Pulmonary artery endothelial cell (primary cell): ENCODE measurements at places on chromosomes 1 and 21. TPM values are rescaled to one million over a fixed set of nuclear protein-coding genes. Genes with fewer than 3 reads are reported as not detected.

- no peak for DNase-seq
These were observed 8.8 kb downstream of the ASAP3 start for GRCh38 chr1:23475134-23475628.

DNA sequence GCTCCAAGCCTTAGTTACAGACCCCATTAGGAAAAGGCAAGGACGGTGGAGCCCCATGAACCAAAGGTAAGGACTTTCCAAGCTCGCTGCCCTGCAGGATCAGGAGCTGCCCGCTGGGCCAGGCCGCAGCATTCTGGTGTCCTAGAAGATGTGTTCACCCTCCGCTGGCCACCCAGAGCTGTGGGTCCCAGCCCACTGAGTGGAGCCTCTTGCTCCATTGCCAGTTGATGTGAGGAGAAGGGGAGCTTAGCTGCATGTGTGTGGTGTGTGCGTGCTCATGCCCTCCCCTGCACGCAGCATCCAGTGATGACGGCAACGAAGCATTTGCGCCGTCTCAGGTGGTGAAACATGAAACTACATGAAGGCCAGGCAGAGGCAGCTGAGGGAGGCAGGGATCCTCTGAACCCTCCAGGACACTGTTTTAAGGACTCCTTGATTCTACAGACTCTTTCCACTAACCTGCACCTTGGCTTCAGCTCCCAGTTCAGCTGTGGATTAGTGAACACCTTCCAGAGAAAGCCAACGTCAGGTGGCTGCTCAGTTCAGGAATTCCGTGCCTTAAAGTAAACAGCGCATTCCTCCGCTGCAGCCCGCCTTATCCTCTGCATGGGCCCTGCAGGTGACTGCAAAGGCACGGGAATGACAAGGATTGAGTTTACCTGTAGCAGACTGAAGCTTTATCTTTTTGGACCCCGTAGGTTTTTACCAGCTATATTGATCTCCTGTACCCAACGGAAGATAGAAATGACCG is 48.7 kb downstream of the SMYD2 start:
- DNase-seq: no peak

GRCh38 chr1:244712669-244713068 is 59.7 kb downstream of the DESI2 start:
- no peak for DNase-seq

FCN3 gene
- 0.07 TPM in 1 of 2 replicates, not detected in the other for total RNA-seq

DNA sequence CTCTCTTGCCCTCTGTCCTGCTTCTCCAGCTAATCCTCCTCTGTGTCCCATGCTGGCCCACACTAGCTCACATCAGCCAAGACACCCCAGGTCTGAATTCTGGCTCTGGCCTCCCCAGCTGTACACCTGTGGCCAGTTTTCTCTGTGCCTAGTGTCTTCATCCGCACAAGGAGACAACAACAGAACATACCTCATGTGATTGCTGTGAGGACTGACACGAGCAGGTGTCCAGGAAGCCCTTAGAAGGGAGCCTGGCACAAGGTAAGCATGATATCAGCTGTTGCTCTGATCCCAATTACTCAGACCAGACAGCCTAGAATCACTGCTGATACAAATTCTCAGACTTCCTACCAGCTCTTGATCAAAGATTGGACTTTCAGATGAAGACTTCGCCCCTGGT is 71.2 kb upstream of the GJB5 start:
- no peak for DNase-seq

NUDT4B gene
- 21.8 and 50.6 TPM in 2 replicates for total RNA-seq

DNA sequence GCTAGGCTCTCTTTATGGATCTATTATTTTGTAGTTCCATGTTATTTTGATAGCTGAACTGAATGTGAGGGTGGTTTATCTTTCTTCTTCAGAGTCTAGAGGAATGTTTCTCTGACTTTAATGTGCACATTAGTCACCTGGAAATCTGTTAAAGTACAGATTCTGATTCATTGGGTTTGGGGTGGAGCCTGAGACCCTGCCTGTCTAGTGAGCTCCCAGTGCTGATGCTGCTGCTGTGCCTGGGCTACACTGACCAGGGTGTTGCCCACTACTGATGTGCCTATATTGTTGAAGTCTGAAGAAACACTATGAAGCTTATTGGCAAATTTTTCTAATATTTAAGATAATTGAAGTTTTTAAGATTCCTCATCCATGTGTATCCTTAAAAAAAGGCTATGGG is 35.9 kb downstream of the CD46 start:
- DNase-seq: no peak

- DNase-seq: no peak
These were observed 514.7 kb downstream of the NUF2 start for GRCh38 chr1:163836481-163836880.

DNA sequence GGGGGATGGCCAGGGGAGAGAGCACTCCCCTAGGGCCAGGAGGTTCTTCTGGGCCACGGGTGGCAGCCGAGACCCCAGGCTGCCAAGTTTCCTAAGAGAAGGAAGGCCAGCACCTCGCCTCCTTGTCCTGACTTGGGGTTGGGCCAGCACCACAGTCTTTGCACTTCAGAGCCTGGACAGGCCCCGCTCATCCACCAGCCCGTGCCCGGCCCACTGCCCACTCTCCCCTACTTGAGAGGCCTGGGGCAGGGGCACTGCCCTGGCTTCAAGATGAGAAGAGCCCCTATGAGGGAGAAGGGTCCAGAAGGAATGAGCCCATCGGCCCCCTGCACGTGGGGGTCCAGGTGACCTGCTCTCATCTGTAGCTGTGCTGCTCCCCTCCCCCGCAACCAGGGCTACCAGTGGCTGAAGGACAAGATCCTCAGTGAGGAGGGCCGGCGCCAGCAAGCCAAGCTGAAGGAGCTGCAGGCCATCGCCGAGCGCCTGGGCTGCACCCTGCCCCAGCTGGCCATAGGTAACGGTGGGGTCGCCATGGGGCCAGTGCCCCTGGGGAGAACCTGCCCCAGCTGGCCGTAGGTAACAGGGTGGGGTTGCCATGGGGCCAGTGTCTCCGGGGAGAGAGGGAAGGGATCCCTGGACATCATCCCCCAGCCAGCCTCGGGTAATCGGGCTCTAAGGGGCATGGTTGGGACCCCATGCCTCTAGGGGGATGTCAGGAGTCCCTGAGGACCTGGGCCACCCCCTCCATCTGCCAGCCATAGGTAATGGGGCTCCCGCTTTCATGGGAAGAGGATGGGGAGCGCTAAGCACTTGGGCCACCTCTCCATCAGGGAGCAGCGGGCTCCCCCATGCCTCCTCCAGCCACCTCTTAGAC is 50.8 kb downstream of the KCNAB2 start:
- DNase-seq: no peak

NCF2 gene
- total RNA-seq: 0.07 TPM in 1 of 2 replicates, not detected in the other

DNA sequence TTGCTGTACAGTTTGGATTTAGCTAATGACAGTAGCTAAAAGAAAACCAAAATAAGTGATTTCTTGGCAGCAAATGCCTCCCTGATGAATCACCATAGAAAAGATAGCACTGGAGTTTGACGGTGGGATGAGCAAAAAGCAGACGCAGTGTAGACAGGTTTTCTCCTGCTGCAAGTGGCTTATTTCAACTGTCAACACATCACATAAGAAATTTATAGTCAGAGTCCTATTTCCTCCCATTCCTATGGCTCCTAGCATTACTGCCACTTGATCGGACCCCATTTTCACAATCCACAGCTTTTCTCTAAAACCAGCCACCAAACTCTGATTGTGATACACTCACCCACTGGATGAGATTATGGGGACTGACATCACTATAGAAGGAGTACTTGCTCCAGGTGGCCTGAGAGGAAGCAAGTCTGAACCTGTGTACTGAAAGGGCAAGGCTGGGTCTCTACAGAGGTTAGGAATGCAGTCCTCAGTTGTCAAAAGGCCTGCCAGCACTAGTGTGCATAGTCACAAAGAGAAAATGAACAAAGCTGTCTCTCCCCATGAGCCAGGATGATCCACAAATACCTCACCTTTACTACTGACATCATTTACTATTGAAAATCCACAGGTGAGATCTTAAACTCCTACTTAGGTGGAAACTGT is 359.8 kb downstream of the LTN1 start:
- DNase-seq: no peak

- DNase-seq: no peak
These were observed 83.6 kb downstream of the ITPKB start for GRCh38 chr1:226655251-226656163.

- DNase-seq: no peak
These were observed 1180.7 kb upstream of the B3GALT2 start for GRCh38 chr1:194367121-194367520.

GRCh38 chr1:40041466-40041838 is 923 bp downstream of the CAP1 start:
- DNase-seq: no peak

PGLYRP3 gene
- total RNA-seq: not detected in 2 replicates

DNA sequence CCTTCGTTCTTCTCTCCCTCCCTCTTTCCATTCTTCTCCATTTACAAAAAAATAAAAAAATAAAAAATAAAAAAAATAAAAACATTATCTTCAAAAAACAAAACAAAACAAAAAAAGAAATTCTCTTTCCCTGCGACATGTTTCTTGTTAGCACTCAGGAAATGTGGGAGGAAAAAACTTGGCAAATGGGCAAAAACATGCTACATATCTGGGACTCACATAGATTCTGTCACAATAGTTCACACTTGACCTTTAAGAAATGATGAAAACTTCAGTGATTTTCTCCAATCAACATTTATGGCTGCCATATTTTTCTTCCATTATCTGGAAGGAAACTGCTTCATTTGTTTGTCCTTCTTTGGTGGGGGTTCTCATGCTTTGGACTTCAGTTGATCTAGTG is 109.3 kb downstream of the PRKAB2 start:
- no peak for DNase-seq

CLCA1 gene
- total RNA-seq: not detected in 2 replicates
